Cardiac atrium fibroblast (primary cell): ENCODE measurements at places on chromosomes 2 and 18. TPM values are rescaled to one million over a fixed set of nuclear protein-coding genes. Genes with fewer than 3 reads are reported as not detected.

Gene GALR1
- total RNA-seq: not detected in 2 replicates

Gene CCDC85A
- under 0.01 and 0.36 TPM in 2 replicates for total RNA-seq

Gene NMUR1
- total RNA-seq: not detected in 2 replicates

Gene DIPK1C
- total RNA-seq: not detected in 2 replicates

Gene SLC19A3
- 2.2 and 2.6 TPM in 2 replicates for total RNA-seq

Gene FAP
- total RNA-seq: 5.1 and 12.8 TPM in 2 replicates
